GM12878 (cell line): ENCODE measurements at places on chromosomes 3 and 15. TPM values are rescaled to one million over a fixed set of nuclear protein-coding genes. Genes with fewer than 3 reads are reported as not detected.

PAQR9 gene
- total RNA-seq, result not detected in 2 replicates

PTPRG gene
- total RNA-seq, result 3.0 and 3.2 TPM in 2 replicates

THOC7 gene
- 100 and 101 TPM in 2 replicates for total RNA-seq

FGD5 gene
- 0.11 and 0.13 TPM in 2 replicates for total RNA-seq

SLC6A20 gene
- total RNA-seq, result 1.5 and 3.5 TPM in 2 replicates

TMCO5A gene
- total RNA-seq, result not detected in 2 replicates

DNA sequence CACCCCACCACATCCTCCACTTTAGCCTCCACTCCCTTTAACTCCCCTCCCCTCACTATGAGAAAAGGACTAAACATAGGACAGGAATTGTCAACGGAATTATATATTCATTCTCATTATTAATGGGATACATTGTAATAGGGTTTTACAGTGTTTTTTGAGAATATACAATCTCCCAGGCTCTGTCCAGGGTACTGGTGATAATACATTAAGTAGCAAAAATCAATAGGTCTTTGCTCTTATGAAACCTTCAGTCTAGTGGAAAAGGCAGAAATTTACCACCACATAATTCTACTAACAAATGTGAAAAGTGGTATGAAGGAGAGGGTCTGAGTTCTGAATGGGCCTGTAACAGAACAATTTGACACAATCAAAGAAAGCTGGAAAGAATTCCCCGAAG lies 28.2 kb upstream of the IGSF11 start:
- no peak for DNase-seq

GRCh38 chr3:15528854-15529537 lies 7.5 kb upstream of the COLQ start:
- DNase-seq, result no peak

DNA sequence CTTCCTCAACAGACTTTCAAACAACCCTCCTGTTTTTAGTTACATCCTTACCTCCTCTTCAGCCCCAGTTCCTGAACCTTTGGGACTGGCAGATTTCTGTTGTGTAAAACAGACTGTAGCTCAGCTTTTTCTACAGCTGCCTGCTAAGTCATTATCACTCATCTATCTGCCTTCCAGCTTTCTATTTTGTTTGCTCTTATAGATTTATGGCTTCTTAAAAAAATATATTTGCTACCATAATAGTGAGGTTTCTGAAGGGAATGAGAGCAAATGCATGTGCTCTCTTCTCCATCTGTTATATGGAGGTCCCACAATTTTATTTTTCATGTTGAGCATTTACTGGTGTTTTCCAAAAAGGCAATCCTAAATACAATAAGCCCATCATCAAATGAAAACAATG lies 18.2 kb upstream of the GJD2 start:
- no peak for DNase-seq

DNA sequence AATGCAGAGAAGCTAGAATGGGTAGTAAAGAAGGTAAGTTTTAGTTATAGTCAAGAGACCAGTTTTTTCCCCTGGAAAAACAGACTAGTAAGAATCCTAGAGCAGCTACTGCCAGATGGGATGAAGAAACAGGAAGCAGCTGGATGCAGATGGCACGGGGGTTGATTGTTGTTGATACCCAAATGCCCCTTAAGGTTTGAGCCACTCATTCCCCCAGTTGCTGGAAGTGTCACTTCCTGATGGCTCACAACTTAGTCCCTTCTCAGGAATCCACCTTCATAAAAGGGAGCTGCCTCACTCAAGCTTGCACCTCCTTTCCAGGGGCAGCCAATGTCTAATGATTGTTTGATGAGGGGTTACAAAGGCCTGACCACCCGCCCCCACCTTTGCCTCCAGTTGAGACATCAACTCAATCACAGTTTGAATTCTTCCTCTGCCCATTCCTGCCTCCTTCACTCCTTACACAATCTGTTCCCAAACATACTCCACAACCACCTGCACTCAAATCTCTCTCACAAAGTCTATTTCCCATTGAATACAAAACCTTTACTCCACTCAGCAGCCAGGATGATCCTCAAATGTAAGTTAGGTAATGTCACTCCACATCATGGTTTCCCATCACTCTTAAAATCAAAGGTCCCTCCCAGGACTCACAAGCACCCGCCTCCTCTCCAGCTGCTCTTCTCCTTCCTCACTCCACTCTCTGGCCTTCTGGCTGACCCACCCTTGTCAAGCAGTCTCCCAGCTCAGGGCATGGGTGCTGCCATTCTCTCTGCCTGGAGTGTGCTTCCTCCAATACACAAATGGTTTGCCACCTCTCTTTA lies 450.1 kb upstream of the THBS1 start:
- no peak for DNase-seq

GRCh38 chr3:99430348-99431134 lies 207.9 kb upstream of the COL8A1 start:
- DNase-seq, result no peak

DNA sequence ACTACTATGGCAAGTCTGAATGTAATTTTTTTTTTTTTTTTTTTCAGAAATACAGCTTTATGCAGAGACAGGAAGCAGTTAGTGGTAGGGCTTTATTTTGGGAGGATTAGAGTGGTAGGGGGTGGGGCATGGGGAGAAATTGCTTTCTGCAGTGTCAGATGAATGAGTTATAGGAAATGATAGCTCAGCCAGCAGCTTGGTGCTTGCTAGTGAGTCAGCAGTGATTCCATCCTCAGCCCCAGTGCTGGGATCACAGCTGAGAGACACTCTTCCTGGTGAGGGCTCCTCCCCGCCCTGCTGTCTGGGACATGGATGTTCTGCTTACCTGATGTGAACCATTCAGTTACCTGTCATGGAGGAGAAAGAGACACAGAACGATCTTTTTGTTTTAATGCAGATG lies 39.6 kb downstream of the SEMA6D start:
- DNase-seq, result no peak

- no peak for DNase-seq
Measured at GRCh38 chr3:31924610-31925270, 56.3 kb downstream of the OSBPL10 start.

GRCh38 chr3:112308151-112308911 lies 14.3 kb upstream of the SLC9C1 start:
- no peak for DNase-seq

DNA sequence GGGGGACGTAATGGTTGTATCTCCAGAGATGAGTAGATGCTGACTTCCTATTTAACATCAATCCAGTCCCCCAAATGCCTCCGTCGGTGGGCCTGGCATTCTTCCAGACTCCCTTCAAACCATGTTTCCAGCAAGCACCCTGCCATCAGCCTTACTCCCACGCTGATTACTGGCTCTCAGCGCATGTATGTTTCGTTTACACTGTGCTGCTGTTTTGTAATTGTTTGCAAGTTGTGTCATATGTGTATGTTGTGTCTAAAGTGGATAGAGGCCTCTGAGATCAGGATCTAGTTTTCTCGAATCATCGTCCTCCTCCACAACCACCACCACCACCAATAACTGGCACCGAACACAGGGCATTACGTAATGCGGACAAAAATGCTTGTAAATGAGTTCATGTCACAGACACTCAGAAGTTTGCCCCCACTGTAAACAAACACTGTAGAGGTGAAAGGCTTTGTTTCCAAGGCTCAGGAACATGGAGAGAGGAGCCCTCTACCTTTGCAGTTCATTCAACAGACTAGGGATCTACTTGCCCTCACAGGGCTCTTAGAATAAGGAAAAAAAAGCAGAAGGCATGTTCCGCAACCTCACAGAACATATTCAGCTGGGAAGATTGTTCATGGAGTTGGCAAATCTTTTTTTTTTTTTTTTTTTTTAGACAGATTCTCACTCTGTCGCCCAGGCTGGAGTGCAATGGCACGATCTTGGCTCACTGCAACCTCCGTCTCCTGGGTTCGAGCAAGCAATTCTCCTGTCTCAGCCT lies 46.1 kb upstream of the SEMA4B start:
- DNase-seq, result no peak

- DNase-seq, result no peak
Measured at GRCh38 chr15:100291106-100291505, 50.7 kb downstream of the ADAMTS17 start.

- DNase-seq, result no peak
Measured at GRCh38 chr15:62057341-62057980, 2.8 kb downstream of the VPS13C start.

DNA sequence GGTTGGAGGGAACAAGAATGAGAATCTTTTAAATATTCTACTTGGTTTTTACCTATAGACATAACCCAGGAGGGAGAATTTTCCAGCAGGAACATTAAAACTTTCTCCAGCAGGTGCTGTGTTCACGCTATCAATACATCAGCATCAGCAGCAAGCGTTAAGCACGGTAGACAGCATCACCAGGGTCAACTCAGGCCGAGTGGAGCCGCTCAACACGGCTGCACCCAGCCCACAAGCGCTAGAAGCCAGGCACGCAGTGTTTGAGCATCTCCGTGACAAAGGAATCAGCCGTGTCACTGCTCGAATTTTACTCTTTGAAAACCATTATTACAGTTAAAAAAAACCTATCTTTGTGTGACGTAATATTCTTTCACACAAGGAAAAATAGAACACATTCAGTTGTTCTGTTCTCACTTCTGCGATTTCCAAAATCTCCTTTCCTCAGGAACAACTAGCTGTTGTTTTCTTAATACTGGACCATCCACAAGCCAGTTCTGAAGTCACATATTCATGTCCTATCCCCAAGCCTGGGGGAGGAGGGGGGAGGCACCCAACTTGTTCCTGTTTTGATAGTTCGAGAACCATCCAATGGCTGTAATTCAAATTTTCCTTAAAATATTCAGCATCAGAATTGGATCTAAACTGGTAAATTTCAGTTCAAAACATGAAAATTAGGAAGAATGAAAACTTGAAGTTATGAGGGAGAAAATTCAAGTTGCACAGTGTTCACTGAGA lies 77.9 kb downstream of the ADAMTS17 start:
- no peak for DNase-seq

DNA sequence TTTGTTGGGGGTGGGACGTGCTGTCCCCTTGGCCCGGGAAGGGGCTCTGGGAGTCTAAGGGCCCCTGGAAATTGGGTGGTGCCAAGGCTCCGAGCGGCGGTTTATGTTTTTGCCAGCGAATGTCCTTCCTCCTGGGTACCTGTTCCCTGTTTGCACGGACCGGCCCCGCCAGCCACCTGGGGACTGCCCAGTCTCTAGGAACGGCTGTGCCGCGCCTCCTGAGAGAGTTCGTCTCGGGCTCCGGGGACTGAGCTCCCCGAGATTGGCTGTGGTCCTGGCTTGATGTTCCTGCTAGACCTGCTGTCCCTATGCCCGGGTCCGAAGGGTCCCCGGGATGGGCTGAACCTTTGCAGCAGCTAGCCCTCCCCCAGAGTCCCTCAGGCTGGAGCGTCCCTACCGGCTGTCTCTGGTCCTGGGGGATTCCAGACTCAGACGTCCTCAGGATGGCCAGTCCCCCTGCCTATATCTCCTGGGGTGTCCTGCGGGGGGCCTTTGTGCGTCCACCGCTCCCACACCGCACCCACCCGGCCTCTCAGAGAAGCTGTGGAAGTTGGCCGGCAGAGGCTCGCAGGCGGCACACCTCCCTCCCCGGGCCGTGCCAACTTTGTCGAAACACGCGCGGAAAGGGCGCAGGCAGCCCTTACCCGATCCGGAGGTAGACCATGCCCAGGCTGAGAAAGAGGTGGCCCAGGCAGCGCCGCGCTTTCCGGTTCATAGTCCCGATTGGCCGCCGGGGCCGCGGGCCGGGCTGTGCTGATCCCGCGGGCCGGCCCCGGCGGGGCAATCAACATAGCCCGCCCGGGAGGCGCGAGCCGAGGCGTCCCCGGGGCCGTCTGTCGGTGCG lies 547 bp downstream of the WNT7A start:
- no peak for DNase-seq

GRCh38 chr3:170745211-170745718 lies 124.7 kb downstream of the RPL22L1 start:
- no peak for DNase-seq

GRCh38 chr3:153897025-153897723 lies 224.0 kb upstream of the ARHGEF26 start:
- DNase-seq, result peak; percentile 28

- no peak for DNase-seq
Measured at GRCh38 chr3:88410259-88410658, 260.5 kb downstream of the C3orf38 start.

GRCh38 chr3:3802046-3802445 lies 2.8 kb downstream of the LRRN1 start:
- no peak for DNase-seq

GRCh38 chr15:65032801-65033537 lies 3.5 kb upstream of the MTFMT start:
- DNase-seq, result no peak

- no peak for DNase-seq
Measured at GRCh38 chr15:74535388-74536084, 5.5 kb upstream of the ARID3B start.

DNA sequence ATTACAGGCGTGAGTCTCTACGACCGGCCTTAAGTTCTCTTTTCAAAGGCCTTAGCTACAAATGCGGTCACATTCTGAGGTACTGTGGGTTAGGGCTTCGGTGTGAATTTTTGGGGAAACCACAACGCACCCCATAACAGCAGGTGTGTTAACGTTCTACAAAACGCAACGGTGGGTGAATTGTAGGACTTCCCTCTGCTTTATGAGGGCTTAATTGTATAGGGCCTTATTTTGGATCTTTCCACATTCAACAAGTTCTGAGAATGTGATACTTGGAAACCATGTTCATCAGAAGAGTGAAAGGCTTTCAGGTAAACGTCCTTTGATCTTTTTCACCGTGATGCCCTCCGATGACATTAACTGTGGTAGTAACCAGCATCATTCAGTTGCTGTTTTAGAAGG lies 998.6 kb upstream of the CFAP20DC start:
- no peak for DNase-seq

GRCh38 chr15:66411190-66411589 lies 24.5 kb downstream of the MAP2K1 start:
- no peak for DNase-seq

DNA sequence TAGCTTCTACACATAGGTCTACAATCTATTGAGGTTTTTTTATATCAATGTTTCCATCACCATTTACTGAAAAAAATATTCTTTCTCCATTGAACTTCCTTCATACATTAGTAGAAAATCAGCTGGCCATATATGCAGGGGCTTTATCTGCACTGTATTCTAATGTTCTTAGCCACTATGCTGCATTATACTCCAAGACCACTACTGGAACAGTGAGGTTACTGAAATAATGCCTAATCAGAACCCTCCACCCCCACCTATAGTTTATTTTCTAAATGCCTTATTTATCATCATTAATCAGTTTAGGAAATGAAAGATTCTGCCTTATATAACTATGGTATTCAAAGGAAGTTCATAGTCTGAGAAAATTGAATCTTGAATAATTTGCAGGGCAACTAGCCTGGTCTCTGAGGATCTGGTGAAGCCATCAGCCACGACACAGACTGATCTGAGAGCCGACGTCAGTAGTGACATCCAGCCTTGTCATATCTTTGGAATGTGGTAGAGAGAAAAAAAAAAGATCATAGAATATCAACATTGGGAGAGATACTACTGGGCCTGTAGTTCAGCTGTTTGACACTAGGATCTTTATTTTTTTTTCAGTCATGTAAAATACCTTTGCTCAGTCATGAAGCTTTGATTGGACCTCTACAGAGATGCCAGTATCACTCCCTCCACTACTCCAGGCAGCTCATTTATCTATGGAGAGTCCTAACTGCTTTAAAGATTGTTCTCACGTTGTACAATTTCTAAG lies 66.6 kb downstream of the P3H2 start:
- DNase-seq, result no peak
